ENCODE measurements at places on chromosomes 5 and 9.

DNA sequence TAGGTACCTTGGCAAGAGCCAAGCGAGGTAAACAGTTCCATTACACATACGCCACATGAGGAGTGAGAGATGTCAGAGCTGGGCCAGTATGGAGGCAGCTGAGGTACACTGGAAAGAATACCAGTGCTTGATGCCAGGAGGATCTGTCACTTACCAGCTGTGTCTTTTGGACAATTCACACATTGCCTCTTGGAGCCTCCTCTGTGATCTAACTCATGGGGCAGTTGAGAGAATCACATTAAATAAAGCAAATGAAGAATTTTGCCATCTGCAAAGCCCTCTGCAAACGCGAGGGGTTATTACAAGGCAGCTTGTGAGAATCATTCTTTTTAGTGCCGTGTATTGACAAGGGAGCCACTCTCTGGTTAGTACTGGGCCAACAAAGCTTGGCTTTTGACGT is 429.7 kb upstream of the KLF4 start:
- no peak for DNase-seq

DNA sequence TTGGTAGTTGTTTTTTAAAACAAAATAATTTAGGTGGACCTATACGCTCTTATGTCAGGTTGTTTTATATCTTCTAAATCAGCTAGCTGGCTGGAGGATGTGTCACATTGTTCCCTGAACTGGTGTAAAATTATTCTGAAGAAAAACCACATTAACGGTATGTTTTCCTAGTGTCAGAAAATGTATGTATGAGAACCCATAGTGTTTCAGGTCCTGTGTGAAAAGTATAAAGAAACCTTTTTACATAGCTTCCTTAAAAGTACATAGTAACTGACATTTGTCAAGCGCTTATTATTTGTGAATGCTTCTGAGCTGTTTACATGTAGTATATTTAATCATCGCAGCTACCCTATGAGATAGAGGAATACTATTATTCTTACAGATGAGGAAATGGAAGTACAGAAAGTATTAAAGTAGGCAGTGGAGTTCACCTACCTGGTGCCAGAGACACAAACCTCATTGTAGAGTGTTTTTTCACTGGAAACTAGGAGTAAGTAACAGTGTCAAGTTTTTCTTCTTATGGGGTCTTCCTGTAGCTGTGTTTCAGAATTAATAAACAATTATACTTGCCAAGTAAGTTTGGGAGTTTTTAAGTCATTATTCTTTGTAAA is 10.4 kb upstream of the FAM120AOS start:
- DNase-seq, result no peak

- DNase-seq, result no peak
Measured at GRCh38 chr5:10331341-10331796, 22.1 kb upstream of the MARCHF6 start.

- no peak for DNase-seq
Measured at GRCh38 chr5:133938929-133939328, 29.5 kb downstream of the C5orf15 start.

GRCh38 chr5:113490317-113490716 is 2.1 kb upstream of the MCC start:
- DNase-seq, result no peak

DNA sequence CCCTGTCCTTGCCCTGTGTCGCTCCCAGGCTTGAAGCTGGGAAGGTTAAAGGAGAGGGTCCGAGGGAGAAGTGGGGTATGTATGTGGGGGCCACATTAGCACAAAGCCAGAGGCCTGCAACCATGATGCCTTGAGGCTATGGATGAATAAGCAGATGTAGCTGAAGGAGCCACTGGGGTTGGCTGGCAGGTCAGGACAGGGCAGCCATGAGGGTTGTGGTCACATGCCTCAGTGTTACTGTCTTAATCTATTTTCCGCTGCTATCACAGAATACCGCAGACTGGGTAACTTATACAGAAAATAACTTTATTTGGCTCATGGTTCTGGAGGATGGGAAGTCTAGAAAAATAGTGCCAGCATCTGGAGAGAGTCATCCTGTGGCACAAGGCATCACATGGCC is 9.2 kb upstream of the GRHPR start:
- no peak for DNase-seq

DNA sequence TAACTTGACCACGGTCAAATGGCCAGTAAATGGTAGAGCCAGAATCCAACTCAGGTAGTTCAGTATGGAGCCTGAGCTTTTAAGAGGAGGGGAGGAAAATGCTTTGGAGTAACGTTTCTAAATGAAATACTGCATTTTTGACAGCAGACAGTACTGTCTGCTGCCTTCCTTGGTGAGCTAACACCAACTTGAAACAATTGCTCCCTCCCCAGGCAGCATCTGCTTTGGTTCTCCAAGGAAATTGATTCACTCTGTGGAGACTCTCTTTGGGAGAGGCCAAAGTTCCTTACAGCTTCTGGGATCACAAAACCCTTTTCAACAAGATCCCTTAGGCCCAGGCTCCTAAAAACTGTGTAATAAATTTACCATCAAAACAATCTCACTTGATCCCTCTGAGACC is 75.2 kb upstream of the SSBP2 start:
- no peak for DNase-seq

DNA sequence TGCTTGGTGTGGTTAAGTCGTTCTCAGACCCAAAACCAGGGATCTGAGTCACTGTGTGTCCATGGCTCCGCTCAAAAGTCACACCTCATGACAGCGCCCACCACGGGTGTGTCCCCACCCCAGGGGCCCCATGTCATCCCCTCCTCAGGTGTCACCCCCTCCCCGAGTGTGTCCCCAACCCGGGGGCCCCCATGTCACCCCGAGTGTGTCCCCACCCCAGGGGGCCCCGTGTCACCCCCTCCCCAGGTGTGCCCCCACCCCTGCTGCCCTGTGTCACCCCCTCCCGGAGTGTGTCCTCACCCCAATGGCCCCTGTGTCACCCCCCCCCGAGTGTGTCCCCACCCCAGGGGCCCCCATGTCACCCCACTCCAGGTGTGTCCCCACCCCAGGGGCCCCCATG is 5.1 kb downstream of the LRRC14B start:
- no peak for DNase-seq

DNA sequence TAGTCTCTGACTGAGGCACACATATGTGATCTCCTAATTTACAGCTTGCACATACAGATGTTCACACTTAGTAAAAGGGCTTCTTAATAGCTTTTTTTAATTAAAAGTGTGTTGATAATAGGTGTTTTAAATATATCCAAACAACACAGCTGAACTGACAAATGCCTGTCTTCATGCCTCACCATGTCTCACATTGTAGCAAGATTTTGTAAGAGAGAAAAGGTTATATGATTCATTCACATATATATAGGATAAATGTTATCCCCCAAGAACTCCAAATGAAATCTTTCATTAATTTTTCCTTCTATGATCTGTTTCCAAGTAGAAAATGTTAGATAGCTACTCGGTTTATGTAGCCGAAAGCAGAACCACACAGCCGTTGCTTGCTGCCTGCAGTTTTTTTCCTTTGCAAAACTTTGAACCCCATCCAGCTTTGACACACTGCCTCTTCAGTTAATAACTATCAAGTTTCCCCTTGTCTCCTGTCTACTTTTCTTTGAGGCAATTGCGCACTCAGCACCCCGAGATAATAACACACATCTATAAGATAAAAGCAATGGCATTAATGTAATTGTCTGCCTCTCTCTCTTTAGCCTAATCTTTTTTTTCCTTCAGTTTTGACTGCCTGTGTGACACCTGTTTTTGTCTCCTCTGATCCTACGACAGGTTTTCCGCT is 299.2 kb downstream of the BNC2 start:
- no peak for DNase-seq

DNA sequence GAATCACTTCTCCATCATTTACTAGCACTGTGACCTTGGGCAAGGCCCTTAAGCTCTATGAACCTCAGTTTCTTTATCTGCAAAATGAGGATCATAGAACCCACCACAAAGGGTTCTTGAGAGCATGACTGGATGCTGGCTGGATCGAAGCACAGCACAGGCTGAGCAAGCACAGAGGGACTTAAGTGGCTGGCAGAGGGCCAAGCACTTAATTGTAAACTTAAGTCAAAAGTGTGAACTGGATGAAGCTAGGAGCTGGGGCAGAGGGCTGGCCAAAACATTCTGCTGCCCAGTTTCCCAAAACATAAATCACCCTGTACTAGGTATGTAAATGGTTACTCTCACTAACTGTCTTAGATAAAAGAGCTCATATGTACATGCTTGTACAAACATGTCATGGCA is 112.3 kb upstream of the WWC1 start:
- no peak for DNase-seq

- no peak for DNase-seq
Measured at GRCh38 chr5:173451031-173451430, 122.8 kb upstream of the STC2 start.

- no peak for DNase-seq
Measured at GRCh38 chr5:8851101-8851500, 694.8 kb downstream of the SEMA5A start.

GRCh38 chr5:38595132-38595745 is 38.8 kb upstream of the LIFR start:
- no peak for DNase-seq

GRCh38 chr9:36896296-36896695 is 137.8 kb downstream of the PAX5 start:
- no peak for DNase-seq

DNA sequence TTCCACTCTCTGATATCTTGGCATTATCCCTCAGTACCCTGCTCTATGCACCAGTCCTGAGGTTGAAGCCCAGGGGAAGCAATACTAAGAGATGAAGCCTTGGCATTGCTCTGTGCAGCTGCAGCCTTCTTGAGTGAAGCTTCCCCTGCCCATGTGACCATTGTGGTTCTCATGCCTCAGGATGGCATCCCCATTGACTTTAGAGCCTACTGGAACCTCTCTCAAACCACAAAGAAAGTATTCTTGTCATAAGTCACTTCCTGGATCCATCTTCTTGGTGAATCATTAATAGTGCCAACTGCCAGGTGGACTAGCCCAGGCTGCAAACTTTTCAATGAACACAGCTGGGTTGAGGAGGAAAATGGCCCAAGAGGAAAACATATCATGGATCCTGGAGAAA is 283.9 kb upstream of the RFX3 start:
- no peak for DNase-seq

Data from T-helper 2 cell (primary cell).